ENCODE measurements at places on chromosomes 2 and 18.

- DNase-seq: no peak
Observed at GRCh38 chr18:80107426-80107825, 1.6 kb upstream of the ADNP2 start.

GRCh38 chr2:221546505-221547225 lies 25.4 kb downstream of the EPHA4 start:
- no peak for DNase-seq

DNA sequence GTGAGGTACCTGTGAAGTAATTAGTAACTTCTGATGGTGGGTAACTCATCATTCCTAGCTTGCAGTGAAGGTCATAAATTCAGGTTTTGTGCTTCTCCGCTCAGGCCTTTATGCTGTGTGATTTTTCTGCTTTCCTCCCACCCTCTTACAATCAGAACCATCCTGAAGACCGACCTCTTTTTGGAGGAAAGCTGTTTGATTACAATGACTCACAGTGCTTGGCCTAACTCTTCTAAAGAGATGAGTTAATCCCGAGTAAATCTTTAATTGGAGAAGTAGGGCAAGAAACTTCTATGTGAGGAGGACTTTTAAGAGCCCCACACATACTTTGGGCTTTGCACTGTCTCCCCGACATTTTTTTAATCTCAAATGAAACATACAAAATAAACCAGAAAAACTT lies 53.1 kb downstream of the TTC27 start:
- DNase-seq: no peak

DNA sequence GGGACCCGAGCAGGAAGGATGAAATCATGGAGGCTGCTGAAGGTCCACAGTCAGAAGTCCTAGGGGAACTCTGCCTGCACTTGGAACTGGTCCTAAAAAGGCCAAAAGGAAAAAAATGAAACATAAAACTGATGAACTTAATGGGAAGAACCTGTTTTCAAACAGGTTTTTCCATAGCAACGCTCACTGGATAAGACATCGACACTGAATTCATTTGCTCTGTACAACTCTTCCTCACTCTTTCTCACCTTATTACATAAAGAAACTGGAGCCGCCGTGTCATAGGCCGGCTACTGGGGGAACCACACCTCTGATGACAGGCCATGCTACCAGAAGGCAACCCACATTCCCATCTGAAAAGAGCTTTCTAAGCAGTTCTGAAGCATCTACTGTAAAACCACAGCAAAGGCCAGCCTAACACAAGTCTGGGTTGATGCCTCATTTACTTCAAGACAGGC lies 83.6 kb downstream of the FARSB start:
- no peak for DNase-seq

GRCh38 chr2:167929484-167929883 lies 317.9 kb downstream of the STK39 start:
- no peak for DNase-seq

DNA sequence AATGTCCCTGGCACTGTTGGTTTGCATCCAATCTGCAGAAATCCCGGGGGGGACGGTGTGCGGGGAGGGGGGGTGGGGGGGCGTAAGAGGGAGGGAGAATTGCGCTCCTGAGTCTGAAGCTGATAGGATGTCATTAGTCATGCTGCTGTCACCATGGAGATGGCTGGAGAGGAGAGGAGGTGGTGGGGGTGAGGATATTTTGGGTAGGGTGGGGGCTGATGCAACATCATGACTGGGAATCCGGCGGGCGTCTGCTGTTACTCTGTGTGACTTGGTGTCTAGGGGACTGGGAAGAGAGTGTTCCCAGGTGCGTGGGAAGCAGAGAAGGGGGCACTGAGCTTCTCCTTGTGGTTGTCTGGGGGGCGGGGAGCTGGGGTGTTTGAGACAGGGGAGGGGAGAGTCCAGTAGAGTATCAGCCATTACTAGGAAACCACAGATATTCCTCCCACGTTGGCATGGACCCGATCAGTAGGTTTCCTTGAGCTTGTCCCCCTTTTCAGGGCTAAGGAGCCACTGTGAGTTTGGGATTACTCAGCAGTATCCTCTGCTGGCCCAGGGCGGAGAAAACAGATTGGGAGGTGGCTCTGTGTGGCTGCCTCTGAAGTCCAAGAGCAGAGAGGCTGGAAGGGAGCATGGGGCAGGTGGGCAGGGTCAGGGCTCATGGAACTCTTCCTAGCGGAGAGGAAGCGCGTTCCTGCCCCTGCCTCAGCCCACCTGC lies 18.9 kb downstream of the TET3 start:
- DNase-seq: no peak

GRCh38 chr18:31942291-31942998 lies 483 bp downstream of the TRAPPC8 start:
- DNase-seq: no peak

- no peak for DNase-seq
Observed at GRCh38 chr18:48950536-48951447, at the start of gene SMAD7. SMAD7 (minus strand) TSS chr18:48950965; CDS start chr18:48950424, 541 bp downstream.

- DNase-seq: no peak
Observed at GRCh38 chr18:33906046-33906445, 318.7 kb downstream of the NOL4 start.

DNA sequence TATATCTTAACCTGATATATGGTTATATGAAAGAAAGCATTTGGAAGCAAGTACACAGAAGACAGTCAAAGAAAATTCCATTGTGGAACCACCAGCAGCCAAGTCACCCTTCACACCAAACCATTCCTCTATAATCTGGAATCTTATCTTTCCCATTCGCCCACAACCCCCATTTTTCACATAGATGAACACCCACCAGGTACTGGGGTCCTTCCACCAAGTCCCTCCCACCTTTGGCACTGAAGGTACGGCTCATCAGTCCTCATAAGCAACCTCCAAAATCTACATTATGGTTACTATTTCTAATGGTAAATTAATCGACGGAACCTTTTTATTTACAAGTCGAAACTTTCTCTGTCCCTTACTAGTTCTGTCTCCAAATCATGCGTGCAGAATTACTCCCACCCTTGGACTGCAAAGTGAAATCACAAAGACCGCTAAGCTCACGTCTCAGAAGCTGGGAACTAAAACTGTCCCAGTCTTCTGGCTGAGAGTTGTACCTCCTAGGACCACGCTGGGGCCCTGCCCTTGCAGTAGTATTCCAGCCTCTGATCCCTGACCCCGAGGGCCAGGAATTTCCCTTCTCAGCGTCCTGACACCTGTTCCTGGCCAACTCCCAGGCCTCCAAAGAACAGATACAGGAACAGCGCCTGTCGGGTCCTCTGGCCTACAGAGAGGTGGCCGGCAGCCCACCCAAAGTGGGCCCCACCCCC lies 702 bp downstream of the OLA1 start:
- no peak for DNase-seq

- no peak for DNase-seq
Observed at GRCh38 chr2:206863716-206864115, 75.6 kb upstream of the CPO start.
